Fibroblast of lung (primary cell): ENCODE measurements at places on chromosomes 6 and 20. TPM values are rescaled to one million over a fixed set of nuclear protein-coding genes. Genes with fewer than 3 reads are reported as not detected.

PLG gene
- total RNA-seq: not detected in 2 replicates

ENPP1 gene
- 13.1 and 85.4 TPM in 2 replicates for total RNA-seq

PTCHD4 gene
- 4.4 and 5.8 TPM in 2 replicates for total RNA-seq

RBPJL gene
- not detected in 2 replicates for total RNA-seq

ASIP gene
- not detected in 2 replicates for total RNA-seq

OR14J1 gene
- total RNA-seq: not detected in 2 replicates

CD24 gene
- 0.17 and 0.26 TPM in 2 replicates for total RNA-seq
